Bone marrow (tissue), 2 donors: ENCODE measurements at places on chromosomes 1 and 21.

GRCh38 chr1:170337413-170337994 is 191.7 kb downstream of the NTMT2 start:
- no peak for DNase-seq

DNA sequence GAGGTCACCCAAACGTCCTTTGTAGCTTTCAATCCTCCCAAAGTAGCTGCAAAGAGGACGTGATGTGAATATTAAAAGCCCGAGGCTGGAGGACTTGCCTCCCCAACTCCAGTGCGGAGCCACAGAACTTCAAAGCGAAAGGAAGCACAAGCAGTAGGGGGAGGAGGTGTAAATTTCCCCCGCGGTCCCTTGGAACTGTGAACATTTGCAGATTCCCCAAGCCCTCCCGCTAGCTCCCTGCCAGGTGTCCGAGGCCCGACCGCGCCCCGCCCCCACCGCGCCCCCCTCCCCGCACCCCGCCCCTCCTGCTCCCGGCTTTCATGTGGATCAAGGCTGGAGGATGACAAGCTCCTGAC is 41.5 kb upstream of the HAO2 start:
- no peak for DNase-seq

DNA sequence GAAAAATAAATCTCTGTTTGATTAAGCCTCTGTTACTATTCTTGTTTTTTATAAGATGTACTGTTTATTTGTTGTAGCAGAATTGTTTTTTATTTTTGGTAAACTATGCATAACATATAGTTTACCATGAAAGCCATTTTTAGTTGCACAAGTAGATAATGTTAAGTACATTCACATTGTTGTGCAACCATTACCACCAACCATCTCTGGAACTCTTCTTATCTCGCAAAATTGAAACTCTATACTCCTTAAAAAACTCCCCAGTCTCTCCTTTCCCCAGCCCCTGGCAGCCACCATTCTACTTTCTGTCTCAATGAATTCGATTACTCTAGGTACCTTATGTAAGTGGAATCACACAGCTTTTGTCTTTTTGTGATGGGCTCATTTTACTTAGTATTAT is 27.4 kb upstream of the UHMK1 start:
- DNase-seq: no peak

- no peak for DNase-seq
These were observed 78.9 kb upstream of the ACTRT2 start for GRCh38 chr1:2942410-2942809.

DNA sequence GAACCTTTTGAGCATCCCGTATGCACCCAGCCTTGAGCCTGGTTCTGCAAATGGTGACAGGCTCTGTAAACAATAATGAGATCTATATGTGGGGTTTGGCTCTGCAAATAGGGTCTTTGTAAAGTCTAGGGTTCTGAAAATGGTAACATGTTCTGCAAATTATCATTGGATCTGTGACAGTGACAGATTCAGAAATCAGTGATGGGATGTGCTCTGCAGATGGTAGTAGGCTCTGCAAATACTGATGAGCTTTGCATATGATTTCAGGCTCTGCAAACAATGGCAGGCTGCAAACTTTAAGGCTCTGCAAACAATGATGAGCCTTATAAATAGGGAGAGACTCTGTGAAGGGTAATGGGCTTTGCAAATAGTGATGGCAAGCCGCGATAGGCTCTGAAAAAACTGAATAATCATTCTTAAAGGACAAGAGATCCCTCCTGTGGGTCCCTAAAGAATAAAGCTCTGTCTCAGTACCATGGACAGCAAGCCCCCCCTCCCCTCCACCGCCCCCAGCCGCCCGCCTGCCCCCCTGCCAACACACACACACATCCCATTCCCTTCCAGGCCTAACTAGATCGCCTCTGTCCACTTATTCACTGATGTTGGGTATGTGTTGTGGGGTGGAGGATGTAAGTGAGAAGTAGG is 17.7 kb upstream of the DMBX1 start:
- no peak for DNase-seq

DNA sequence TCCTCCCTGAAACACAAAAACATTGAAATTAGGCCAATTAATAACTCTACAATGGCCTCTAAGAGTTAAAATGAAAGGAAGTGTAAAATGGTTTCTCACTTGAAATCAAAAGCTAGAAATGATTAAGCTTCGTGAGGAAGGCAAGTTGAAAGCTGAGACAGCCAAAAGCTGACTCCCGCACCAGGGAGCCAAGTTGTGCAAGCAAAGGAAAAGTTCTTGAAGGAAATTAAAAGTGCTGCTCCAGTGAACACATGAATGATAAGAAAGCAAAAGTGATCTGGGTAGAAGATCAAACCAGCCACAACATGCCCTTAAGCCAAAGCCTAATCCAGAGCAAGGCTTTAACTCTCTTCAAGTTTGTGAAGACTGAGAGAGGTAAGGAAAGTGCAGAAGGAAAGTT is 22.8 kb downstream of the CYYR1 start:
- no peak for DNase-seq

DNA sequence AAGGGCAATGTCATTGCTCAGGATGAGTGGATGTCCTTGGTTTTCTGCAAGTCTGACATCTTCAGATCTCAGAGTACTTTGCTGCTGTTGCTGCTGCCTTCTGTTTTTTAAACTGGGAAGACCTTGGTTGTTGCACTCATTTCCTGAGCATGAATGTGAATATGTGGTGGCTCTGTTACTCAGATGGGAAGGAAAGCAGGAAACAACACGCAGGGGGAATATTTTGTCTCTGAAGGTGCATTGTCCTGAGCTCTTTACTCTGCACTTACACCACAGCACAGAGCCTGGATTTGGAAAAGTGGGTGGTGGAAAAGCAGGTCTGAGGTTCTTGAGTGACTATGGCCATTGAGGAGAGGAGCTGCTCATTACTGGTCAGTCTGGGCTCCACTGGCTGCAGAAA is 36.3 kb downstream of the PTGFRN start:
- no peak for DNase-seq

DNA sequence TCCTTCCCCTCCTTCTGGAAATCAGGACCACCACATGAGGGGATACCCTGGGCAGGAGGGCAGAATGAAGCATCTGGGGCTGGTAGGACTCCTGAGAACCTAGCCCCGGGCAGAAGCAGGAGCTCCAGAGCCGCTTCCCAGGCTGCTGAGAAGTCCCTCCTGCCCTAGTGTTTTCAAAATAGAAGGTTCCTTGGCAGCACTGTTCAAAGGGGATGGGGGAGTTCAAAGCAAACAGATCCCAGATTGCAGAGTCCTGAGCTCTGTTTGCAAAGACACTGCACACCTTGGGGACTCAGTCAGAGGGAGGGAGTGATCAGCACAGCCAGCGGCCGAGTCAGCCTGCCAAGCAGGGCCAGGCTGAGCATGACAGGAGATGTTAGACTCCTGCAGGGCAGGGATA is 177.8 kb downstream of the PTPRU start:
- no peak for DNase-seq

DNA sequence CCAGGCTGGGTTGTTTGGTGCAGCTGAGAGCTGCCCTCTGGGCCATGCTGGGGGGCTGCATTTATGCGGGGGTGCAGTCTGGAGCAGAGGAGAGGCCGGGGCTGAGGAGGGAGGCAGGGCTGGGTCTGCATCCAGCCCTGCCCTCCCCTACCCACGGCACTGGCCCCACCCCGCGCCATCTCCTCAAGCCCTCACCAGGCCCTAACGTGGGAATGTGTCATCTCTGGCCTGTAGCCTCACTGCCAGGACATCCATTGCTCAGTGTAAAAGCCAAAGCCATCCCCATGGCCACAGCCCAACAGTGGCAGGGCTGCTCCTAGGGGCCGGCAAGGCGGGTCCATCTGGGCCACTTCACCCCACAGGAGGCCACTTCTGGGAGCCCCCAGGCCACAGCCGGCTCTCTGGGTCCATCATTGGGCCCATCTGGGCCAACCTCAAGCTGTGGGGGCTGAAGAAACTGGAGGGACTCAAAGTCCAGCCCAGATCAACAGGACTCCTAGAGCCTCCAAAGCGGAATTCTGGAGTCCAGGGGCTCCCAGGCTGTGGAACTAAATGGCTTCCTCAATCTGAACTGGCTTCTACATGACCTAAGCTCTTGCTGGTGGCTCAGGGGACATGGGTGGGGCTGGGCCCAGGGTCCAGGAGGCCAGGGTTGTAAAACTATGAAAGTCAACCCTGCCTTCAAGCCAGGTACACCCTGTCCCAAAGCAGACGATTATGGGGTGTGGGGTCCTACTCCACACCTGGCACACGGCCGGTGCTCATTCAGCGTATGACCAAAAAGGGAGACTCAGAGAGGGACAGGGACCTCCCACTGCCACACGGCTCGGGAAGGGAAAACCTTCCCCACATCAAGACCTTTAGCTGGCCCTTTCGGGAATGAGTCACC is 32.6 kb downstream of the RUNX3 start:
- no peak for DNase-seq

GRCh38 chr1:98898940-98899339 is 105.7 kb downstream of the PLPPR5 start:
- DNase-seq: no peak

GRCh38 chr1:26608895-26609294 is 79.3 kb downstream of the RPS6KA1 start:
- no peak for DNase-seq

GRCh38 chr1:81834921-81835698 is 34.4 kb downstream of the ADGRL2 start:
- DNase-seq: no peak

- no peak for DNase-seq
These were observed 19.3 kb upstream of the ADARB1 start for GRCh38 chr21:45054927-45055612.

- peak; percentile 34 for DNase-seq
These were observed 7.5 kb upstream of the CTPS1 start for GRCh38 chr1:40971966-40972365.

DNA sequence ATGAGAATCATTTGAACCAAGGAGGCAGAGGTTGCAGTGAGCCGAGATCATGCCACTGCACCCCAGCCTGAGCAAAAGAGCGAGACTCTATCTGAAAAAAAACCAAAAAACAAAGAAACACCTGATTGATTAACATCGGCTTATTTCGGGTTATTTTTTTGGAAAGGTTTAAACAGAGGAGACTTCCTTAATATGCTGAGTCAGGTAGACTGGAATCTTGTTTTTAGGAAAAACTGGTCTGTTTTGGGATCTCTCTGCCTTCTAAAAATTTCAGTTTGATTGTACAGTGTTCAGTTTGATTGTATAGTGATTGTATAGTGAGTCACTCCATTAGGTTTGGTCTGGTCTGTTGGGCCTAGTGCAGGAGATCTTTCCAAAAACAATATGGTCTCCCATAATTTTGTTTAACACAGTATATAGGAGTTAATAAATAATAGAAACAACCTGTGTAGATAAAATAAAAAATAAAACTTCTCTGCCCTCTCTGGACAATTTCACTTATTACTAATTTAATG is 196.3 kb upstream of the CHRM3 start:
- DNase-seq: no peak

DNA sequence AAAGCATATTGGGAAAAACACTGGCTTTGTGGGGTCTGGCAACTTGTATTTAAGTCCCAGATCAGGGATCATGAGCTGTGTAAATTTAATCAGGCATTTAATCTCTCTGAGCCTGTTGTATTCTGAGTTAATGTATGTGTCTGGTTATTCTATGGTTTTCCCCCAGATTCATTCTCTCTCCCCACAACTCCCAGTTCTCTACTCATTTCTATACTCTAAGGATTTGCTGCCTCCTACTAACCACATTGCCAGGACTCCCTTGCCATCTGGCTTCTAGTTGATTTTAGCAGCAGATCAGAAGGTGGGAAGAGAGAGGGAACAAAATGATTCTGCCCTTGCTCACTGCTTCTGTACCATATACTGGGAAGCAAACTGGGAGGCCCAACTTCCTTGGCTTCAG is 31.4 kb upstream of the S1PR1 start:
- no peak for DNase-seq

DNA sequence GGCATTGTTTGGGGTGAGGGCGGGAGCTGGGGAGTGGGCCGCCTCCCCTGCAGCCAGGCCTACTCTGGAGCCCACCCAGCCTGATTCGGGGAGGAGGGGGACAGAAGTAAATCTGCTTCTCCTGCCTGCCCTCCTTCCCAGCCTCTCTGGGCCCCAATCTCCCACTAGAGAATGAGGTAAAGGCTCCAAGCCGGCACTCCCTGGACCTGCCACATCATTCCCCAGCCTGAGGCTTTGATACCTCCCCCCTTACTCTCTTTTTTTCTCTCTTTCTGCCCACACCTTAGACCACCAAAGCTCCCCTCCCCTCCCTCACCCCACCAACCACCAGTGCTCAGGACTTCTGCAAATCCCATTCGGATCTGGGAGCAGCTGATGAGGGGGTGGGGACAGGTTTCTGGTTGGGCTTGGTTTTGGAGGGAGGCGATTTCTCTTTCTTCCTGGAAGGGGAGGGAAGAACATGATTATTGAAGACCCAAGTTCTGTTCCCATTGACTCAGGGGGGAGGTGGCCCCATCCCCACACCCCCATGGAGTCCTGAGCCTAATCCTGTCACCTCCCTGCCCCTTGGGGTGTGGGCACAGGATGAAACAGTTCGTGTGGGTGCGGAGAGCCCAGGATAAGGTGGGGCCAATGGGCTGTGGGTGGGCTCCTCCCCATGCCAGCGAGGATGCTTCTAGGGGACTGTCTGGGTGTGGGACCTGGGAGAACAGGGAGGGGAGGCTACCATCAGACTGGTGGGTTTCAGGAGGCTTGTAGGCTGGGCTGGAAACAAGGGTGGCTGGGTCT is 1.3 kb downstream of the MAP7D1 start:
- DNase-seq: no peak

GRCh38 chr1:217027403-217028080 is 304.3 kb upstream of the ESRRG start:
- DNase-seq: no peak

- DNase-seq: no peak
These were observed 43.4 kb downstream of the VANGL1 start for GRCh38 chr1:115685029-115685705.

DNA sequence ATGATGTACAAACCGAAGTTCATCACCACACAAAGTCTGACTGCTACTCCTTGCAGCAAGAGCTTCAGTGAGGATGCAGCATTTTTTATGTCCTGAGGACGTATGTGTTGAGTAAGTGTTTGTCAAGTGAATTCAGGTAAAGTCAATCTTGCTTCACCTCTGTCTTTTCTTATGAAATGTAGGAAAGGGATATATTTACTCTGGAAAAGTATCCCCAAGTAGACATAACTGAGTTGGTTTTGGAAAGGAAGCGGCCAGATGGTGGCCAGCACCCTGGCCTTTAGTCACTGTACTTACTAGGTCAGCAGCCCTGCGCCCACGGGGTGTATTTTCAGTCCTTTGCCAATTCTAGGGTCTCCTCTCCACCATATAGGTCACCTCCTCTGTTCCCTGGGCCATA is 75.2 kb downstream of the SUSD4 start:
- no peak for DNase-seq

GRCh38 chr1:42000766-42001165 is 82.0 kb upstream of the HIVEP3 start:
- no peak for DNase-seq

- DNase-seq: no peak
These were observed 7.3 kb downstream of the CD244 start for GRCh38 chr1:160855181-160855981.

GRCh38 chr1:81052162-81052561 is 748.6 kb upstream of the ADGRL2 start:
- no peak for DNase-seq

- no peak for DNase-seq
These were observed 46.7 kb downstream of the H3-3A start for GRCh38 chr1:226108935-226109828.
